ENCODE measurements at places on chromosomes 2 and 18.
A peak's percentile ranks its signal among the peaks of the same experiment; 100 is the strongest.

DNA sequence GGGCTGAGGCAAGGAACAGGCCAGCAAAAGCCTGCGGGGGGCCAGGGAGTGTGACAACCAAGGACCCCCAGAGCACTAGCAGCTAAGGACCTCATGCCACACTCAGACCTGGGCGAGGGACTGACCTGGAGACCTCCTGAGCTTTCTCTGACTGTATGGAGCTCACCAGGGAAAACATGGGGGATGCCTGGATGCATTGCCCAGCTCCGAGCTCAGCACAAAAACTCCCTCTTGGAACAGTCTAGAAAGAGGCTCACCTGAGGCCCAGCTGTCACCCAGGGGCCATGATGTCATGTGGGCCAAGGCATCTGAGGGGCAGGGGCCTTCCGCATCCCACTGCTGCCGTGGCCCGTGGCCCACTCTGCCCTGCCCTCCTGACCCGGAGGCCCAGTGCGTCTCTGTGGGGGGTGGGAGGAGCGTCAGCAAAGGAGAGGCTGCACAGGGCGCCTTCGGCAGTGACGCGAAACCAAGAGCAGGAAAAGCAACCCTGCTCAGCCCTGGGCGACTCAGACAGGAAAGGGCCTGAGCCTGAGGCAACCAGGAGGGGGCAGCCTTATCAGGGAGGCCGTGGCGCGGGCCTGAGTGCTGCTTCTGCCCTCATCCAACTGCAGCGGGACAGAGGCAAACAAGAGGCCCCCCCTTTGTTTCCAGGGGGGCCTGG lies 57.3 kb upstream of the ALPP start:
- DNase-seq: no peak

GRCh38 chr2:207921606-207922005 lies 103.7 kb downstream of the PLEKHM3 start:
- DNase-seq: no peak

DNA sequence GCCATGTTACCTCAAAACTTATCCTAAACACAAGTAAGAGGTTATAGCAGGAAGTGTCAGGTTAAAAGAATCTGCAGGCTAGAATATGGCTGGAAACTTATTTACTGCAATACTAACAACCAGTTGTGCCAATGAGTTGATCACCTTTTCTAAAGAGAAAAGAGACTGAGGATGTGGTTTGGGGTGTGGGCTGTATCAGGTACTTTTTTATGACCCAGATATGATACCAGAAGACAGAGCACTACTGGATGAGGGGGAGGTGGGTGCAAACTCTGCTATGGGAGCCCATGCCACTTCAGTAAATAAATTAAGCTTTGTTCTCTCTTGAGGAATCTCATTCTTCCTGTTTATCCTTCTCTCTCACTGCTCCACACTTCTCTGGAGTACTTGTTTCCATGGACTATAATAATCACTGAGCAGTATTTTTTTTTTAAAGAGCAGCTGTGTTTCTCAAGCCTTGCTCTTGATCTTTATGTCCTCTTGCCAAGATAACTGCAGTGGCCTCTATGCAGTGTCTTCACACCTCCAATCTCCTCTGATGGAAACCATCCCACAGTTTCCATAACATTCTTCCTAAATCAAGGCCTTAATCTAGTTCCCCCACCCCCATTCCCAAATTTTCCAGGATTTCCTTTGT lies 51.2 kb upstream of the NOSTRIN start:
- peak; percentile 66 for DNase-seq

DNA sequence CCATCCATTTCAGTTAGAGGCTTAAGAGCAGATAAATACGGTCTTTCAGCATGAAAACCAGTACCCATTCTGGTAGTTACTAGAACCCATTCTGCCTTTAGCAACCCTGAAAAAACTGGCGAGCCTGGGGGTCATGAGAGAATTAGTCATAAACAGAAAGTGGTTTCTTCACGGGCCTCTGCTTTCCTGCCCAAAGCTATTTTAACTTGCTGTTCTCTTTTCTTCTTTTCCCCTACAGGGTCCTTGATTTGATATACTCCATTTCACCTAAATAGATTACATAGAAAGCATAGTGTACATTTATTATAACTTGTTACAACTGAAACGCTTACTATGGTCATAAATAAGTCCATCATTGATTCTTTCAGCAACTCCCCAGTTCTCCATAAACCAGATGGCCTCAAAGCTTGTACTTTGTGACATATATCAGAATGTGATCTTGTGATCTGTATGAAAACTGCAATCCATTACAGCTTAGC lies 48.3 kb downstream of the WDFY1 start:
- no peak for DNase-seq

DNA sequence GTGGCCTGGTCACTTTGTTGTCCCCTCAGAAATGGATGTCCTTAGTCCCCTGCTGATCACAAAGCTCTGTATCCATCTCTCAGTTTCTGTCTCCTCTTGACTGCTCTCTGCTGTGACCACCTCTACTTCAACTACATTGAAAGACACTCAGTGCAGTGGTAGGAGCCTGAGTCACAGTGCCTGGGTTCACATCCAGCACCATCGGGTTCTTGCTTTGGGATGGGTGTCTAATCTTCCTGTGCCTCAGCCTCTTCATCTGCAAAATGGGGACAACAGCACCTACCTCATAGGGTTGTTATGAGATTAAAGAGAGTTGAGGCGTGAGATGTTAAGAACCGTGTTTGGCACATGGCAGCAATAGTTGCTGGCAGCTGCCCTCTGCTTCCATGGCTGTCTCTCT lies 30.6 kb downstream of the YPEL5 start:
- DNase-seq: no peak

DNA sequence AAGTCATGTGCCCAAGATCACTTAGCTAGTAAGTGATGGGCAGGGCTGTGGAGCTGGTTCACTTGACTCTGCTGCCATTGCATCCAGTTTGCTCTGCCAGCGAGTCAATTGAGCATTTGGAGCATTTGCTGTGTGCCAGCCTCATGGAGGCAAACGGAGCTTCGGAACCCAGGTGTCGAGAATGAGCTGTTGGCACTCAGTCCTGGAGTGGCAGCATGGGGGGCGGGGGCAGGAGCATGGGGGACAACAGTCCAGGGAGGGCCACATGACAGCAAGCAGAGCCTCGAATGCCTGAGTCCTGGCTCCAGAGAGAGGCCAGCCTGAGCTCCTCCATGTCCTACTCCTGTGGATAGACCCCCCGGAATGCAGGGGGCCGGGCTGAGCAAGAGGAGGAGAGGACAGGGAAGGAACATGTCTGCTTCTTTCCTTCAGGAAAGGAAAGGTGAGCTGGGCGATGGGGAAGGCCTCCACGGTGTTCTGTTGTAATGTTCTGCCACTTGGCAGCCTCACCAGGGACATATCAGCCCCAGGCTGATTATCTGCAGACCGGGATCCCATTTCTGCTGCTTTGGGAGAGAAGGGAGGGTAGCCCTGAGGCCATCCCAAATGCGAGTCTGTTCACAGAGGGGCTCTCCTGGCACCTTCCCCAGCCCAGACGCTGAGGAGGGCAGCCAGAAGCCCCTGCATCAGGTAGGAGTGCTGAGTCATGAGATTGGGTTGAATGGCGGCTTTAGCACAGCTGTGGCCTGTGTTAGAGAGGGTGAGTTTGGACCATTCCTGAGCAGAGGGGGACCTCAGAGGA lies 59.6 kb downstream of the HPCAL1 start:
- DNase-seq: no peak

GRCh38 chr2:14781142-14781541 lies 148.6 kb downstream of the LRATD1 start:
- DNase-seq: no peak

- no peak for DNase-seq
Observed at GRCh38 chr18:6413579-6414117, 1.1 kb downstream of the L3MBTL4 start.

GRCh38 chr18:62605685-62606084 lies 82.9 kb downstream of the ZCCHC2 start:
- DNase-seq: no peak

DNA sequence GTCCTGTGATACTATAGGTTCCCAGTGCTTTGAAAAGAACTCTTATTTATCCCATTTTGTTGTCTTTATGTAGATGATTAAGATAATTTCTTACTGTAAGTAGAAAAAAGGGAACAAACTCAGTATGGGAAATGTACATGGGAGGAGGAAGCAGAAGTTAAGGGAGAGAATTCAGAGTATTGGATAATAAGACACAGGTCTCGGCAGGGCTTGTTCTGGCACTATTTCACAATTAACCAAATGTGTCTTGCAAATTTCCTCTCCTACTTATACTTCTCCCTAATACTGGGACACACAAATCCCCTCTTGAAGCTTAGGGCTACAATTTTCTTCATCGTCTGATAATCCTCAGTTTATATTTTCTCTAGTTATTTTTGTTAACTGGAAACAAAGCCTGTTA lies 744.0 kb downstream of the ADCYAP1 start:
- DNase-seq: no peak

- DNase-seq: no peak
Observed at GRCh38 chr2:127071901-127072328, 35.0 kb downstream of the BIN1 start.

GRCh38 chr2:216165711-216166110 lies 56.6 kb downstream of the XRCC5 start:
- DNase-seq: no peak

DNA sequence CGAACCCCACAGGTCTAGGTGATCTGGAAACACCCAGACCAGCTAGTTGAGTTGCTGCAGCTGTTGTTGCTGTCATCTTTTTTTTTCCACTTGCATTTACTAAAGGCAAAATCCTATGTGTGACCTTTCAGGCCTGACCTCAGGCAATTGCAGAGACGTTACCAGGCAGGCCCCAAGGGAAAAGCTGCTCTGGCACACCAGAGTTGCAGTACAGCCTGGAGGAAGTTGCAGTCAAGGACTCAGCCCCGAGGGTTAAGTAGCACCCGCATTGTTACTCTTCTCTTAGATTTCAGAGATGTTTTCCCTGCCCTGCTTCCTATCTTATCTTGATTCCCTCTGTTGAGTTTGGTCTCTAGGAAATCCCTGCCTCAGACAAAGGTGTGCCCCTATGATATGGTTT lies 45.2 kb upstream of the SMAD2 start:
- no peak for DNase-seq

DNA sequence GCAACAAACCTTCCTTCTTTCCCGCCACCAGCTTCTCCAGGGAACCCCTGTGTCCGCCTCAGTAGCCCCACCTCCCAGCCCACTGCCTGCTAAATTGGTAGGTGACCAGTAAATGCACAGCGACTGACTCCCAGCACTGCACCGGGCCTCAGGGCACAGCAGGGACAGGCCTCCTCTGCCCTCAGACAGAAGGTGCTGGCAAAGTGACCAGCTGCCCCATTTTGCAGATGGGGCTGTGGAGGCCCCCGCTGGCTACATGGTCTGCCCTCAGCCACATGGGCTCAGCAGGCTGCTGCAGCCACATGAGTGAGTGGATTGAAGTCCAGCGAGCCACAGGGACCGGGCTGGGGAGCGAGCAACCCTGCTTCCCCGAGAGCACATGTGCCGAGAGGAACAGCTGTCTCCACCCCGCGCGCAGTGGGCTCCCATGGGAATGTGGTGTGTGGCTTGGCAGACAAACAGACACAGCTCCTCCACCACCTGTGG lies 7.8 kb upstream of the NPPC start:
- DNase-seq: no peak

DNA sequence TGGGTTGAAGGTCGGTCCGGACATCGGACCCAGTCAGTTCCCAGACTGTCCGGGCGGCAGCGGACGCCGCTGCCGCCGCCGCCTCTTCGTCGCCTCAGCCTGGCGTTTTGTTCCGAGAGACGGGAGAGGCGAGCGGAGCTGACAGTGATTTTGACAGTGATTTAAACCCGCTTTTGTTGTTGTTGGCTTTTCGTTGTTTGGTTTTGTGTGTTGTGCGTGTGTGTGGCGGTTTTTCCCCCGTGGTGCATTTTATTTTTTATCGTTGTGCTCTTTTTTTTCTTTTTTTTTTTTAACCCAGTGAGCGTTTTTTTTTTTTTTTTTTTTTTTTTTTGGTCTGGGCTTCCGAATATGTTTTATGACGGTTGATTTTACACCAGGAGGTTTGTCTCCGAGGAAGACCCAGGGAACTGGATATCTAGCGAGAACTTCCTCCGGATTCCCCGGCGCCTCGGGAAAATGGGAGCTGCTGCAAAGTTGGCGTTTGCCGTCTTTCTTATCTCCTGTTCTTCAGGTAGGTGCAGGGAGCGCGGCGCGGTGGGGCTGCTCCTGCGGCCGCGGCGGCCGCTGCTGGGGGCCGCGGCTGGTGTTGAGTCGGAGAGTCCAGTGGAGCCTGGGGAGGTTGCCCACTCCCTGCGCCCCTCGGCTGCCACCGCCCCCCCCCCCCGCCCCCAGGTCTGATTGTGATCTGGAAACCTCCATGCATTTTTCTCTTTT lies at the start of gene ACVR2A:
ACVR2A (plus strand) TSS at position 333 of the 714 bp plus-strand sequence; CDS start at position 457, 124 bp downstream.
- no peak for DNase-seq

DNA sequence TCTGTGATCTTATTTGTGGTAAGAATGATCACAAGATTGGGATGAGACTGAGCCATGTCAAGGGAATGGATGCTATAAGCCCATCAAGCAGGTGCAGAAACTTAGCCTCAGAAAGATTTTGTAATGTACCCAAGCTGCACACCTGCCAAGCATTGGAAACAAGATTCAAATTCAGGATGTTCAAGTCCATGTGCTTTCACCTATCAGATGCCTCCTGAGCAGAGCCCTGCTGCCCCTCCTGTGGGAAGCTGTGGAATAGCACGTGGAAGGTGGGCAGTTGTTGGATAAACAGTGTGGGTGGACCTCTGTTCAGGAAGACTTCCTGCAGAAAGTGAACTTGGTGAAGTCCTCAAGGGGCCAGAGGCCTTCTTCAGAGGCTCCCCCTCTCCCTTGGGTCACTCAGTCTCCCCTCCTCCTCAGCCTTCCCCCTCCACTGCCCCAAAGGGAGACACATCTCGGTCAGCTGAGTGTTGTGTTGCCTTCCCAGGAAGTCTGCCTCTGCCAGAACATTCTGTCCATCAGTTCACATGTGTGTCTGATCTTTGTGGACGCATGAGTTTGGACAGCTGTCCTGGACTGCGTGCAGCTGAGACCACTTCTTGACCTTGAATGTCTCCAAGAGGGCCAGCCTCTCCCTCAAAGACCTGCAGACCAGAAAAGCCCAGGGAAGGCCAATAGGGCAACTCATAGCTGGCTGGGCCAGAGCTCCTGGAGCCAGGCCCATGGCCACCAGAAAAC lies 186.1 kb downstream of the INHBB start:
- no peak for DNase-seq

DNA sequence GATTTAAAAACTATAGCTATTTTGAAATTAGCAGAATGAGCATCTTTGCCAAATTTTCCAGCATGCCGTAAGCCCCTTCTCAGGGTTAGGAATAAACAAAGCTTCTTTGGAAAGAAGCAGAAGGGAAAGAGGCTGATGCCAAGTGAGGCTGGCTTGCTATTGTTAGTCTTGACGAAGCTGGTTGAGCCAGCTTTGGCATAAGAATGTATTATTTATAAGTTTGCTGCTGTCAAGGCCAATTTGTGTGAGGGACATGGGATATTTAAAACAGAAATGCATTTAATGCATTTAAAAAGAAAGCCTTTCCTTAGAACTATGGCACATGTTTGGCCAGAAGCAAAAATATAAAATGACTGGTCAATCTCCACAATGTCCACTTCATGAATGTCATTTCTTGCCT lies 52.5 kb upstream of the TTN start:
- DNase-seq: no peak

GRCh38 chr2:38474715-38475566 lies 97.9 kb upstream of the ATL2 start:
- DNase-seq: no peak
